Stimulated activated CD4-positive, alpha-beta T cell treated with anti-CD3 and anti-CD28 coated beads, Interleukin-1b, Interleukin-23, amount 100 ng/mL, for 24 hours (primary cell): ENCODE measurements at places on chromosomes 6 and 20.

DNA sequence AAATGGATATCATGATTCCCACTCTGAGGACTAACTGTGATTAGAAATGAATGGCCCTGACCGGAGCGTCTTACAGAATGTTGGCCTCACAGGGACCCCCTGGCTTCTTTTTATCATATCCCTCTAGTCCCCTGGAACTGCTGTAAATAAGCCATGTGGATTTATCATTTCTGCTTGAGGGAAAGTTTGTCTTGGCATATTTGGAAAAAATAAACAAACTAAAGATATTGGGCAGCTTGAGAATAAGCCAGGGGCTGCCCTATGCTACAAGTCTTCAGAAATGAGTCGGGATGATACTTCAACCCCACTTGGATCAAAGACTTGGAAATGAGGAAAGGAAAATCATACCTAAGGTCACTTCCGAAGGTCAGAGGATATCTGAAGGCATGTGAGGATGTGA lies 179.1 kb downstream of the THBS2 start:
- DNase-seq = no peak

DNA sequence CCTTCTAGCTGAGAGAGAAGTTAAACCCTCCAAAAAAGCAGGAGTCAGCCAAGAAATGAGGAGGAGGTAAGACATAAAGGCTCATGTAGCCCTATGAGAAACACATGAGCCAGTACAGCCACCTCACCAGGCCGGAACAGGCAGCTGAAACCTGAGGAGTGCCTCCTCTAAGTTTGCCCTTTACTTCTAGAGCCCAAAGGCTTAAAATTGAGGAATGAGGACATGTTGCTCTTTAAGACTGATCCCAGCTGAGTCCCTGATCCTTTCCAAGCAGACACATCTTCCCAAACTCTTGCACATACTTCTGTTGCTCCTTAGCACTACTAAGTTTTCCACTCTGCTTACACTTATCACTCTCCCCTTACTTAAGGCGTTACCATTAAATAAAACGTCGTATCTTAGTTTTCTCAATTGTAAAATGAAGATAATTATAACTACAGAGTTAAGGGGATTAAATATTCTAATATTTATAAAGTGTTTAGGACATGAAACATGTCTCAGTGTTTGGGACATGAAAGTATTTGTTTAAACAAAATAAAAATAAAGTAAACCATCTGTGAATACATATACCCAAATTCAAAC lies 124.0 kb downstream of the OGFRL1 start:
- DNase-seq = no peak

DNA sequence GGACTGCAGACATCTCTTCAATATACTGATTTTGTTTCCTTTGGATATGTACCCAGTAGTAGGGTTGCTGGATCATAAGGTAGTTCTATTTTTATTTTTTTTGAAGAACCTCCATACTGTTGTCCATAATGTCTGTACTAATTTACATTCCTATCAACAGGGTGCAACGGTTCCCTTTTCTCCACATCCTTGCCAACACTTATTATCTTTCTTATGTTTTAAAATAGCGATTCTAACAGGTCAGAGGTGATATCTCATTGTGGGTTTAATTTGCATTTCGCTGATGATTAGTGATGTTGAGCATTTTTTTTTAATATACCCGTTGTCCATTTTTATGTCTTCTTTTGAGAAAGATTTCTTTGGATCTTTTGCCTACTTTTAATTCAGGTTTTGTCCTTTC lies 2.0 kb upstream of the TP53RK start:
- no peak for DNase-seq

- no peak for DNase-seq
These were observed 164.1 kb upstream of the KCNQ5 start for GRCh38 chr6:72457738-72458137.

DNA sequence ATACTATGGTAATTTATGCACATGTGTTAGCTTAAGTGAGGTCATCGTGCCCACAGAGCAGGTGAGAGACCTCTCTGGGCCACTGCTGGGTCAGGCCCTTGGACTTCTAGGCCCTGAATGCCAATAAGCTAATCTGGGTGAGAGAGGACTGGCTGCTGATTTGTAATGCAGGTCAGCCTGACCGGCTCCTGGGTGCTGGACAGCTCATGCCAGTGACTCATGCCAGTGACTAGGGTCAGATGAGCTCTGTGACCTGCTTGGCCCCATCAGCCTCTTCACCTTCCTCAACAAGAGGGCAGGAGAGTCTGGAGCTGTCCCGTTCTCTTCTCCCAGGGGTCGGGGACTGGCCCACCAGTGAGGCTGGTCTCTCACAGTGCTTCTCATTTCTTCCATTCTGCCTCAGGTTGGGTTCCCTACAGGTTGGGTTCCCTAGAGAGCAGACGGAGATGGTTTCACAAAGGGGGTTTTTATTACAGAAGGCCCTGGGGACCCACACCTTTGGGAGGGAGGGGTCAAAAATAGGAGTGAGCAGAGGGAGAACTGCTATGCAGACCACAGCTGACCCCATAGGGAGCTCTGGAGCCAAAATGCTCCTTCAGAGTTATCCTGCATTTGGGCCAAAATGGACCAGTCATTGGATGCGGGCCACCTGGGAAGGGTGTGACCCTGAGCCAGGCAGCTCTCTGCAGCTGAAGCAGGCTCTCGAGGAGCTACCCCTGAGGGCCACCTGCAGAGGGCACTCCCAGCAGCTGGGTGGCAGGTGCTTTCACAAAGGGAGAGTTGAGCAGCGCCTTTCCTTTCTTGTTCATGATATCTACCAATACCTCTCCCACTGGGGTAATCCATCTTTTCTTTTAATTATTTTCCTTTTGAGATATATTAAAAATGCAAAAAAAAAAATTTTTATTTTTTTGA lies 2.2 kb upstream of the OXT start:
- no peak for DNase-seq

DNA sequence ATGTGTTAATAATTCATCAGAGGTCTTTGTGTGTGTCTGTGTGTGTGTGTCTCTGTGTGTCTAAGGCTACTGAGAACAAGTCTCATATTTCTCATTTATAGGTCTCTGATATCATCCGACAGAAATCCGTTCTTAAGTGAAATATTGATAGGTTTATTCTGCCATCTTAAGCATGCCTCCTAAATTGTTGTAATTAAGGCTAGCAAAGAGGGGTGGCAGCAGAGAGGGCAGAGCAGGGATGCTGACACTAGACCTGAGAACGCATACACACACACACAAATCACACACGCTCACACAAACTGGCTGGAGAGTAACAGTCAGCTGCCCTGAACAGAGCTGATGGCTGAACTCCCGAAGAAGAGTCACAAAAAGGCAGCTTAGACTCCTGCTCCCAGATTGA lies 84.9 kb upstream of the LRFN2 start:
- no peak for DNase-seq

DNA sequence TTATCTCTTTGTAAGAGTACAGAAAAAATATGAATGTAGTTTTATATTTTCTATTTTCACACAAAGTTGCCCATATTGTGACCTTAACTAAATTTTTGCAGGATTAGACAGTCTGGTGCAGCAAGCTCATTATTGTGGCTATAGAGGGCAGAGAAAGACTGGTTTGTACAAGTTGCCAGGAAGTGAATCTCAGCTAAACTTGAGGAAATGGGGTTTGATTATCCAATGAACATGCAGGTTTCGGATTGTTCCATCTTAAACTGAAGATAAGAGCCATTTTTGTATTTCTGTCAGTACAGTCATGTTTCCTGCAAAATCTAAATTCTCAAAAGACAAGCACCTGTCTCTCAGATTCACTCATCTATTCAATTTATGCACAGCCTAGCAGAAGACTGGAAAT lies 390.9 kb downstream of the MMUT start:
- no peak for DNase-seq

- no peak for DNase-seq
These were observed 166.2 kb downstream of the EPM2A start for GRCh38 chr6:145569140-145569539.
